ENCODE measurements at places on chromosomes 6 and 20.
A peak's percentile ranks its signal among the peaks of the same experiment; 100 is the strongest.

- DNase-seq, result no peak
These were observed 91.4 kb upstream of the ARID1B start for GRCh38 chr6:156685823-156686222.

- peak; percentile 29 for DNase-seq
These were observed 37.4 kb downstream of the COX4I2 start for GRCh38 chr20:31674895-31675827.

DNA sequence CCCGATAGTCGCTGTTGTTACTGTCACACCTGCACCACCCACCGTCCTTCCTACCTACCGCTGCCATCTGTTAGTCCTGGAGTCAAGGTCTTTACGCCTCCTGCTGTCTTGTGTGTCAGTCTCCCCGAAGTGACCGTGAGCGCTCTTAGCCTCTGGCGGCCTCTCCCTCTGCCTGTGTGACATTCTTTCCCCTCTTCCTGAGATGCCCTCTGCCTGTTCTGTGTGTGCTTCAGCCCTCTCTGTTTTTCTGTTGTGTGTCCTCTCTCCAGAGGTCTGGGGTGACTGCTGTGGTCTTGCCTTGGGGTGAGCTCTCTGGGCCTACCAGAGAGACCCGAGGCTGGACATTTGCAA, 54.9 kb downstream of the TCP11 start:
- no peak for DNase-seq

GRCh38 chr6:136051140-136051775, 198.9 kb downstream of the MTFR2 start:
- DNase-seq, result no peak

DNA sequence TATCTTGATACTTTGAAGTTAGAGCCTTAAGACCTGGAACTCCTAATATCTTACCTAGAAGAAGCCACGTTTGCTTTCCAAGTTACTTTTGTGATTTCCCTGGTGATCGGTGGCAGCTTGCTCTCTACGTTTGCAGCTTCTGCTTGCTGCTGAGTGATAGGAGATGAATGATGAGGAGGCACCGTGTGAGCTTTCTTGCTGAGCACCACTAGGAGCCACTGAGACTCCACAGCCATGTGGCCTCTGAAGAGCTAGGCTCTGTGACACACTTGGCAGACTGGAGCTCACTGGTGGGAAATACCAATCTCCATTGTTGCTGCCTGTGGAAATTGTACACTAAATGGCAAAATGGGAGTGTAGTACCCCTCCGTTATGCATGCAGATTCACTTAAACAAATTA, 161.8 kb downstream of the IBTK start:
- DNase-seq, result no peak

DNA sequence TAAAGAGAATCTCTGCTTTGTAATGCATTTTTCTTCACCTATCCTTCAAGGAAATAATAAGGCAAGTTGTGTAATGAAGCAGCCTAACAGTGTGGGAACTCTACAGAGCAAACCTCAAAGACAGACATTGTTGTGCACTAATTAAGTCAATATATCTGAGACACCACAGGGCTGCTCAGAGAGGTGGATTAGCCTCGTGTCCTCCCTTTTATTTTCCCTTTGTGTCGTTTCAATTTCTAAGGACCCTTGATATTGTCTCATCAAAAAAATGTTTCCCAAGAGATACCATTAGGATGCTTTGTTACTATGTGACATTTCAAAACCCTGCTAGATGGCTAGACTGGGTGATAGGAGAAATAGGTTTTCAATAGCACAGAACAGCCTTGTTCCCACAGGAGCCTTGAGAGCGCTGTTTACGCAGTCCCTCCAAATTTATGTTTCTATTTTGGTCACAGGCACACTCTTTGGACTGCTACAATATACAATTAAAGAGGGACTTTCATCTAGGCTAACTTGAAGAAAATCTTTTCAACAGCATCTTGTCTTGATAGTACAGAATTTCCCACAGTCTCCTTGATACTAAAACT, 23.1 kb downstream of the UBE3D start:
- DNase-seq, result no peak

- DNase-seq, result no peak
These were observed 151.0 kb upstream of the SMLR1 start for GRCh38 chr6:130676077-130676772.

GRCh38 chr6:116010790-116011401, 49.8 kb downstream of the FRK start:
- no peak for DNase-seq

- no peak for DNase-seq
These were observed 9.0 kb downstream of the GSTA3 start for GRCh38 chr6:52900536-52900935.

- DNase-seq, result no peak
These were observed 230.2 kb upstream of the PLN start for GRCh38 chr6:118317581-118318563.

DNA sequence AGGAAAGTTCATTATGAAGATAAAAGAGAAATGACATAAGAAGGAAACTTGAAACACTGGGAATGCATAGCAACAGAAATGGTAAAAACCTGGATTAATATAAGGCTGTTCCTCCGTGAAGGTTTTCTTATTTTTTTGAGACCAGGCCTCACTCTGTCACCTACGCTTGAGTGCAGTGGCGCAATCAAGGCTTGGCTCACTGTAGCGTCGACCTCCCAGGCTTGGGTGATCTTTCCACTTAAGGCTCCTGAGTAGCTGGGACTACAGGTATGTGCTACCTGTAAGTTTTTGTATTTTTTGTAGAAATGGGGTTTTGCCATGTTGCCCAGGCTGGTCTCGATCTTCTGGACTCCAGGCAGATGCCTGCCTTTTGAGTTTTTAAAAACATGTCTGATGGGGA, 51.7 kb downstream of the PANK2 start:
- DNase-seq, result no peak

DNA sequence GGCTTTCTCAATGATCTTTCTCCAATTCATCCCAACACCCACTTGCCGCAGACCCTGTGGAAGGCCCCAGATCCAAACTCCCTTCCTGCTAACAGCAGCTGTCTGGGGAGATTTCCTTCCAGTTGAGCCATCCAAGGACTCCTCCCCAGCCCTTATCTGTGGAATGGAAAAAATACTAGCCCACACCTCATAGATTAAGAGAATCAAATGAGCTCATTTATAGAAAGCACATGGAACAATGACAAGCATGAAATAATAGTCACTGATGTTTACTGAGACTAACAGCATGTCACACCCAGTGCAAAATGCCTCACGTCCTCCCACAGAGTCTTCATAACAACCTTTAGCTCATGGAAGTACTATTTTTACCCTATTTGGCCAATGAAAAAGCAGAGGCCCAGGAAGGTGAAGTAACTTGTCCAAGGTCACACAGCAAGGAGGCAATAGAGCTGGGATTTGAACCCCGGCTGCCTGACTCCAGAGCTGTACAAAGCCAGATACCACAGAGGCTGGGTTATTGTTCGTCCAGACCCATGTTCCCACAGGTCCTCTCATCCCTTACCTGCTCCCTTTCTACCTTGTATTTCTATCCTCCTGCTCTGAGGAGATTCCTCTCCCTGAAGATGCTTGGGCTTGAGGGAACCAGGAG, 23.4 kb upstream of the PTGIS start:
- no peak for DNase-seq

GRCh38 chr6:48996461-48997119, 466.5 kb downstream of the MMUT start:
- no peak for DNase-seq

- DNase-seq, result no peak
These were observed 34.2 kb downstream of the DTNBP1 start for GRCh38 chr6:15628499-15629131.

GRCh38 chr6:168088161-168089053, 9.4 kb upstream of the FRMD1 start:
- no peak for DNase-seq

DNA sequence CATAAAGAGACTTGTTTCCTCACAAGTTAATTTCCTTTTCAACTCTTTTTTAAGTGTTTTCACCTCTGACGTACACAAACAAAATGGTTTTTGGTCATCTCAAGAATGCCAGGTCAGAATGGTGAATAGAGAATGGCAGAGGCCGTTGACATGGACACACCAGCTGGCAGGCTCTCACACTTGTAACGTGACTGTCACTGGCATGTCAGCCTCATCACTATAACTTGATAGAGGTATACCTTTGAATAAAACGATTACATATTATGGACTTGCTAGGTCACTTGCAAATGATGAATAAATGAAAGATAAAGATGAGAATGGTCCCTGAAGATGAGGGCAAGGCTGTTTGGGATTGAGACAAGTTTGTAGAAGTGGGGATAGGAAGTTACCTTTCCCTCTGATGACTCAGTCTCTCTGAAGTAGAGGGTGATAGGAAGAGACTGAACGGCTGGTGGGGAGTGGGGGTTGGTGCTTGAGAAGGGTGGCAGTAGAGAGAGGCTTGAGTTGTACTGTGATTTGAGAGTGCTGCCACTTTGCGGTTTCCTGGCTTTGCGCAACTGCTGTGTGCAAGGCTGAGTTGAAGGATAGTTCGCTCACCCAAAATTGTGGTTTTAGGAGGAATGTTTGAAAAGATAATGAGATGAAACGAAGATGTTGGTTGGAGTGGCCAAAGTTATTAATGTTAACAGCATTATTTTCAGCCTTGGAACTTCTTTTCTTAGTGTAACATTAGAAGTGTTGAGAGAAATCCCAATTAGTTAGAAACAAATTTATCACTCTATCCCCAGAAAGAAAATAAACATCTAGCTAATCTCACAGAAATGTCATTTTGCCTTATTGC, 30.3 kb downstream of the TBPL1 start:
- peak; percentile 18 for DNase-seq

GRCh38 chr6:106530026-106530425, 99.3 kb downstream of the RTN4IP1 start:
- no peak for DNase-seq

DNA sequence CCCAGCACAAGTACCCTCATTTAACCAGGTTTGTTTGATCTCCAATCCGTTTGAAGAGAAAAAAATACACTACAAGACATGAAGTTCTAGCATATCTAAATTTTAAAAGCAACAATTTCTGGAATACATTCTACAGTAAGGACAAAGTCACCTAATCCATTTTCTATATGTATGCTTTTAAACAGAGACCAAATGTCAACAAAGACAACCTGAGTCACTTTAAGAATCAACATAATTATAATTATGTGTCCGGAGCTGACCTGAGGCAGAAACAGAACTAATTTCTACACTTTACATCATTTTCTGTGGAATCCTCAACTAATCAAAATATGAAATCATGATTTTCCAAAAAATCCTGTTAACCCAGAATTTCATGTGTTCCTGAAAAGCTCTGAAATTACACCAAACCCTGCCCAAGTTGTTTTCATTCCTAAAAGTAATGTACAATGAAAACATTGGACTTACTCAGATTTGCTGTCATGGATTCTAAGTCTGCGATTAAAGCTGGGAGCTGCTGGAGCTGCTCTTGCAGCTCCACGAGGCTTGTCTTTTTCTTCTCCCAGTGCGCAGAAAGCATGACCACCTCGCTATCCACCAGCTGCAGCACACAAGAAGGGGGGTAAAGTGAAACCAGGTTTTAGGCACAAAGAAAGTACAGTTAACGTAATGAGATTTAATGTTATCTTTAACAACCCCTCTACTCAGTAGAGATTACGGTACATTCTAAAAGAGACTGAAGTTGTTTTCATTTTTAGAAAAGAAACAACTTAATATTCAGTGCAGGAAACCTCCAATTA, 35.8 kb downstream of the DTNBP1 start:
- no peak for DNase-seq

DNA sequence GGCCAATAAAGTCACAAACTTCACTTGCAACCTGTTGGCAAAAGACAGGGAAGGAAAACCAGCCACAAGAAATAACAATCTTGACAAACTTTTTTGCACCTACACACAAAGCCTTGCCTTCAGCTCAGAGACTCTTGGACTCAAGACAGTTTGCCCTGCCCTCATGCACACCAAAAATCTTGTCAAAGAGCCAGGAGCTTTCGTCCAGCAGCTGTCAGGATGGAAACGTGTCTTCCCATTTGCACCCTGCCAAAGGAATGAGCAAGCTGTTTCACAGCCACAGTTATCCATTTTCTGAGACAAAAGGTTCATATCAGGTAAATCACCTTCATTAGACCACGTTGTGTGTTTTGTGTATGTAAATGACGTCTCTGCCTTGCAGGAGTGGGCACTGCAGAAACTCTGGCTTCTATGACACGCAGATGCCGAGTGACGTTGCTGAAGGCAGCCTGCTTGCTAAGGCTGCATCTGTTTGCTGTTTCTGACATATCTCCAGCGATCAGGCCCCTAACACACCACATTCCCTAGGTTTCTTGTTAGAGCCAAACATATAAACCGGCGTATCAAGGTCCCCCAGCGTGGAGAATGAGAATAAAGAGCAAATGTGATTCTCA, 193.4 kb downstream of the SYNDIG1 start:
- DNase-seq, result no peak

DNA sequence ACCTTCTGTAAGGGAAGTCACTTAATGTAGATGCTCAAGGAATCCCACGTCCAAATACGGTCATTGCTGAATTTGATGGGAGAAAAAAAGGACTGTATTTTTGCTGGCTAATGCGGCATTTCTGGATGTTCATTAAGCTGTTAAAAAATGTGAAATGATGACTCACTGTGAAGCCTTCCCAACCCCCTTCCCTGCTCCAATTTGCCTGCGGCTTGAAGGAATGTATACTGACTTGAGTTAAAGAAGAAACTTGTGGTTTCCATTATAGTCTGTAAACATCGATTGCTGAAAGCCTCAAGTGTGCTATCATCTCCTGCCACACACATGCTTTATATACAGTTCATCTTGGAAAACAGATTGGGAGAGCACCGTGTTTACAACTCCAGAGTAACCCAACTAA, 249.1 kb upstream of the JAG1 start:
- DNase-seq, result no peak

- no peak for DNase-seq
These were observed 850.8 kb downstream of the EPHA7 start for GRCh38 chr6:92568541-92568940.

DNA sequence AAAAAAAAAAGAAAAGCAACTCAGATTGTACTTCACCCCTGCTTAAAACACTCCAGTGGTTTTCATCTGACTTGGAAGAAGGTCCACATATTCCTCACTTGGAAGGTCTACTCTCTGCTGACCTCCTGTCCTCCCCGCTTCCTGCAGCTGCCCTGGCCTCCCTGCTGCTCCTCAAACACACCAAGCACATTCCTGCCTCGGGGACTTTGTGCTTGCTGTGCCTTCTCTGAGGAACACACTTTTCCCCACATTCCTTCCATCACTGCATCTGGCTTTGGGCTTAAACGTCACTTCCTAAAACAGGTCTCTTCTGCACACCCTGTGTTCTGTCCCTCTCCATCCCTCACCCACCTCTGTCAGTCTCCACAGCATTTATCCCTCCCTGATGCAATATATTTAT, 4.9 kb upstream of the PDYN start:
- DNase-seq, result no peak

GRCh38 chr6:72740135-72740534, 118.3 kb downstream of the KCNQ5 start:
- DNase-seq, result no peak

- no peak for DNase-seq
These were observed 660.5 kb downstream of the DOK5 start for GRCh38 chr20:55135923-55136322.

- no peak for DNase-seq
These were observed 3.5 kb downstream of the UQCC1 start for GRCh38 chr20:35408270-35408669.

GRCh38 chr6:139161169-139161568, 26.3 kb downstream of the HECA start:
- DNase-seq, result peak; percentile 32

- DNase-seq, result no peak
These were observed 148.2 kb upstream of the RIPOR2 start for GRCh38 chr6:25083784-25084507.

GRCh38 chr6:6406715-6407070, 86.2 kb upstream of the F13A1 start:
- DNase-seq, result no peak

Measured in activated CD8-positive, alpha-beta memory T cell treated with anti-CD3 and anti-CD28 coated beads for 1 hour (primary cell).